ENCODE measurements at places on chromosomes 7 and 10.

- peak; percentile 89 for DNase-seq
Observed at GRCh38 chr7:137944168-137944567, 57.7 kb downstream of the CREB3L2 start.

GRCh38 chr10:60009710-60010383 is 103.5 kb upstream of the CCDC6 start:
- DNase-seq: no peak

DNA sequence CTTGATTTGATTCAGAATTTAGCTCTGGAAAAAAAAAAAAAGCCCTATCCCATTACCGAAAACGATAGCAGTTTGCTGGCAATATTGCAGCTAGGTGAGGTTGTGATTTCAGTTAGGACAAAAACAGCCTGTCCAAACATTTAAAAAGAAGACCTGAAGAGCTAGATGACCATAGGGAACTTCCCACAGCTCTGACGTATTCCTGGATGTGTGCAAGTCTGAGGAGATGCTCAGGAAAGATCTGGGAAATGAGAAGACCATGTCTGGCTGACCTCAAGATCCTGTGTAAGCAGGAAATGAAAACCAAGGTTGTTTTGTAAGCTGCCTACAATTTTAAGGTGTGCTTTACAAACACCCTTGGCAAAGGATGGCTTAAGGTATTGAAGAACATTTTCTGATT is 88.7 kb downstream of the RAMP3 start:
- DNase-seq: no peak

- DNase-seq: no peak
Observed at GRCh38 chr10:74738985-74739567, 87.3 kb upstream of the KAT6B start.

DNA sequence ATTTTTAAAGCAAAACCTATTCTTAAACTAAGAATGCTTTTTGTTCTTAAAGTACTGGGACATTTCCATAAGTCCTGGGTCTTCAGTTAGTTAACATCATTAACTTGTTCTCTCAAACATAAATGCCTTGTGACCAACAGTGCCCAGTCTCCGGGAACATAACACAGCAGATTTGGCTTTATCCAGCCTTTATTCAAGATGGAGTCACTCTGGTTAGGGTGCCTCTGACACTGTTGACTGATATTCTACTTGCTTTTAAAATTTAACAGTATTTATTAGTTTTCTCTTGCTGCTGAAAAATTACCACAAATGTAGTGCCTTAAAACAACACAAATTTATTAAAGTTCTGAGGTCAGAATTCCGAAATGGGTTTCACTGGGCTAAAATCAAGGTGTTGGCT is 44.1 kb downstream of the AVL9 start:
- no peak for DNase-seq

- DNase-seq: no peak
Observed at GRCh38 chr7:156049366-156049765, 237.1 kb upstream of the SHH start.

DNA sequence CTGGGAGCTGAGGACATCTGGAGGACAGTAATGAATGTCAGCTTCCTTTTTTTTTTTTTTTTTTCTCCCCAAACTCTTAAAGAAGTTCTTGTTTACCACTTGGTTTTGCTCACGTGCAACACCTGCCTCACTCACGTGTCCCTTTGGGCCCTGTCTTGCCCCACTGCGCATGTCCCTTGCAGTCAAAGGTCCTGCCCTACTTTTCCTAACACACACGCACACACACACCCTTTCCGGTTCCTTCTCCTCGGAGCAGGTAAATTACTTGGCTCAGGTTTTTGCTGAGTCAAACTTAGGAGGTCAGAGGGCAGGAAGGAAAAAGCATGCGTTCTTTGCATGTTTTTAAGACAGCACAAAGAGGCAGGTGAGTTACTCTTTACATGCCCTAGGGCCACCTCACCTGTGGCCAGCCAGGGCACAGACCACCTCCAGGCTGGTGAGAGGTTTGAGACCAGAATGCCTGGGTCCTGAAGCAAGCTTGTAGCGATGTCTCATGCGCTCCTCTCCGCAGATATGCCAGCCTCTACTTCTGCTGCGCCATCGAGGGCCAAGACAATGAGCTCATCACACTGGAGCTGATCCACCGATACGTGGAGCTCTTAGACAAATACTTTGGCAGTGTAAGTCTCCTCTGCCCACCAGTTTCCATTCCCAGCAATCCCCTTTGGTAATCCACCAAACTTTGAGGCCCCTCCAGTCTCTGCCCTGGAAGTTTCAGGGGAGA is 2.8 kb downstream of the AP1S1 start:
- DNase-seq: peak; percentile 91

- no peak for DNase-seq
Observed at GRCh38 chr10:128530946-128531345, 404.7 kb upstream of the MKI67 start.

GRCh38 chr7:90988516-90988915 is 275.7 kb upstream of the FZD1 start:
- DNase-seq: peak; percentile 8

- DNase-seq: no peak
Observed at GRCh38 chr10:71260622-71261325, 48.4 kb downstream of the UNC5B start.

DNA sequence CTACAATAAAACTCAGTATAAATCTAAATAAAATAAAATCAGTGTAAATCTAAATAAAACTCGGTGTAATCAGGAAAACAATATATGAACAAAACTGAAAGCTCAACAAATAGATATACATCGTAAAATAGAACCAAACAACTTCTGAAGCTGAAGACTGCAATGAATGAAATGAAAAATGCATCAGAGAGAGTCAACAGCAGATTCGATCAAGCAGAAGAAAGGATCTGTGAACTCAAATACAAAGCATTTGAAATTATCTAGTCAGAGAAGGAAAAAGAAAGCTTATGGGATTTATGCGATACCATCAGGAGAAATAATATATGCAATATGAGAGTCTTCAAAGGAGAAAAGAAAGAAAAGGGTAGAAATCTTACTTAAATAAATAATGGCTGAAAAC is 255.0 kb downstream of the BICC1 start:
- no peak for DNase-seq

DNA sequence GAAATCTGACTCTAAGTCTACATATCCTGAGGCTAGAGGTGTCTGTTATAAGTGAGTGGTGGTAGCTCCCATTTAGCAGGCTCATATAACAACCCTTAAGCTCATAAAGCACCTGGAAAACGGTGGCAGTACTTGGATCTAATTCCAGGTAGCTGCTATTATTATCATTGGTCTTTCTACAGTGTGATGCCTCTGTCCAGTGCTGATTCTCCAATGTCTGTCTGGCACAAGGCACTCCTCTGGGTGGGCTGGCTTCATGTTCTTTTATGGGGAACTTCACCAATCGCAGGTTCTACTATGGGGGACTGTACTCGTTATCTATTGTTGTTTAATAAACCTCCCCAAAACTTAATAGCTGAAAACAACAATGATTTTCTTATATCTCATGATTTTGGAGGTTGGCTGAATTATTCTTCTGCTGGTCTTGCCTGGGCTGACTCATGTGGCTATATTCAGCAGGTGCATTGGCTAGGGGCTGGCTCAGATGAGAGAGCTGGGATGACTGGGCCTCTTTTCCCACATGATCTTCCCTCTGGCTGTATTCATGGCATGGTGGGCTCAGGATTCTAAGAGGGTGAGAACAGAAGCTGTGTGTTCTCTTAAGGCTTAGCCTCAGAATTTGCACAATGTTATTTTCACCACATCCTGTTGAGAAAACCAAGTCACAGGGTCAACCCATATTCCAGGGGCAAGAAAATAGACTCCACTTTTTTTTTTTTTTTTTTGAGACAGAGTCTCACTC is 93.0 kb upstream of the PCGF5 start:
- DNase-seq: no peak

DNA sequence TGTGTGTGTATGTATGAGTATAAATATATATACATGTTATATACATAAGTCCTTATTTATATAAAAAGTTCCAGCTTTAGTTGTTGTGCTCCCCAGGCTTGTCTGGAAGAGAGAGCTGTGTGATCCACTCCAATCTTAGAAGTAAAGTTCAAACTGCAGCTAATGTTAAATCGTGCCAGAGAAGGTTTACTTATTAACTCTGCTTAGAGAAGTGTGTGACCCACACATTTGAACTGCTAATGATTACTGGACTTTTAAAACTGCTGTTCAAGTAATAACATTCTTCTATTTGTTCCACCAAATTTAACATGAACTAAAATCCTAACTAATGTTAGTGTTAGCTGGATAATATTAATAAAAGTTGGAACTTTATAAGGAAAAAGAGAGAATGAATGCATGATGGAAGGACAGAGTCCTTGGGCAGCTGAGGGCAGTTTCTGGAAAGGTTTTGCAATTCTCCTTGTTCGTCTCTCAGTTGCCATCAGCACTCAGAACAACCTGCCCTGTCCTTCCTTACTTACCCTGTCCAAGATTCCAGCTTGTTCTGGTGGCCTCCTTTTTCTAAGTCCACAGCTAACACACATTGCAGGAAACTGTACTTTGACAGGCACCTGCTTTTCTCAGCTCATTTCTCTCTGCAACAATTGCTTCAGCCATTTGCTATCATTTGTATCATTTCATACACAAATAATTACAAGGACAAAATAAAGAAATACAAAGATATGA is 162.6 kb downstream of the FAM107B start:
- DNase-seq: no peak

- DNase-seq: no peak
Observed at GRCh38 chr10:103316087-103316486, 34.9 kb downstream of the PCGF6 start.

DNA sequence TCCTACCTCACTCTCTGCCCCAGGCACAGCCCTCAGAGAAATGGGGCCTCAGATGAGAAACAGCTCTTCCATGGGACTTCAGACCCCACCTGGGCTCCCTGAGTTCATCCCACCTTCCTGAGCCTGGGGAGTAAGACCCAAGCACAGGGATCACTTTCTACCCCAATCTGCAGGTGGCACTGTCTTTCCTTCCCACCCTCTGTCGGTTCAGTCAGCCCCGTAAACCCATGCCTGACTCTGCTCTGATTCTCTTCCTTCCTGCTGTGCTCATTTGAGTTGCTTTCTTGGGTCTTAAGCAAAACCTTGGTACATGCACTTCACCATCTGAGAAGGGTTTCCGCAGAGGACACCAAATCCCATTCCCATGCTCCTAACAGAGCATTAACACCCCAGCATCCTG is 306.4 kb upstream of the CDC14C start:
- DNase-seq: no peak

DNA sequence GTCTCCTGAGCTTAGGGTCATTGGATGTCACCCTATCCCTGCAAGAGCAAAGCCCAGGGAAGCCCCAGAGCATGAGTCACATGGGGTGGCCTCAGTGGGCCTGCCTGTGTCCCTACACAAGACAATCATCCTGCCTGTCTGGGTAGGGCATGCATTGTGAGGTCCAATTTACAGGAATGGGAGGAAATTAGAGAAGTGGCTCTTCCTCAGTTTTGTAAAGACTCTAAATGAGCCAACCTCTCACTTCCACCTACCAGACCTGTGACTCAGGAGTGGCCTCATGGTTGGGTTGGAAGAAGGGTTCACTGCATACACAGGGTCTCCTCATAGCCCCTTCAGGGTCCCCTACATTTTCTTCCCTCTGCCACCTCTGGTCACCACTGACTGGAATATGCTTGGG is 43.6 kb upstream of the SMNDC1 start:
- DNase-seq: no peak

DNA sequence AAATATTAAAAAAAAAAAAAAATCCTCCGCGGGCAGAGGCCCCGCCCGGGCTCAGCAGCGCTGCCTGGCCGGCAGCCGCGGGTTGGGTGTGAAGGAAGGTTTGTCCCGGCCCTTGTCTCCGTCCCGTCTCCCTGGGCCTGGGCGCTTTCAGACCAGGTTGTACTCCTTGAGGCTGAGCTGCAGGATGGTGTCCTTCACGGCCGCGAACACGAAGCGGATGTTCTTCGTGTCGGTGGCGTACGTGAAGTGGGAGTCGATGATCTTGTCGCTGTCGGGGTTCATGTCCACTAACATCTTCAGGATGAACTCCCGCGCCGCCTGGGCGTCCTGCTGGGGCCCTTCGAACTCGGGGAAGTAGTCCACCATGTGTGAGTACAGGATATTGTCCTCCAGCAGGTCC is 123.7 kb upstream of the KCTD7 start:
- DNase-seq: no peak

DNA sequence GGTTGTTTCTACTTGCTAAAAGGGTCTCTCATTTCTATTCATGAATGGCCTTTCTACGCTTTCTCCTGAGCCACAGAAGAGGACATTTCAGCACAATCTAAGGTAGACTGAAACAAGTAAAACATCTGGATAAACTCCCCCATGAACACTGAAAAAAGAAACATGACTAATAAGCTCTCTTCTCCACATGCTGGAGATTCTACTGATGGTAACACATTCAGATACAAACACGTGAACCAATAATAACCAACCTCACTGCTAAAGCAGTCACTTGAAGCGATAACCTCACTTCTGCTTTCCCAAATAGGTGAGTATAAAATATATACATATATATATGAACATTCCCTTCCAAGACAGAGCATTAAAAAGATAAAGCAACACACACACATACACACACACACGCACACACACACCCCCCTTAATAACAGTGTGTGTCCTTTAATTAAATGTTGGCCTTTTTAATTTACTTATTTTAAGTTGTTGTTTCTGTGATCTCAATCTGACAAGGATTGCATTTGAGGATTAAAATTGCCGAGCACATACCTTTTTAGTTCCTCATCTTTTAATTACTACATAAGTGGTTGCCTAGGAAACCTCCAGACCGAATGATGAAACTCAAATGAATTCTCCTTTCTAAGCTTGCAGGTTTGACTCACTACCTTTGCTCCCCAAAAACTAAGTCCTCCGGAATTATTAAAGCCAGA is 292.4 kb upstream of the KLF14 start:
- no peak for DNase-seq

GRCh38 chr7:47432671-47433563 is 149.0 kb downstream of the TNS3 start:
- DNase-seq: no peak

GRCh38 chr10:130043491-130043890 is 67.1 kb downstream of the C10orf143 start:
- no peak for DNase-seq

DNA sequence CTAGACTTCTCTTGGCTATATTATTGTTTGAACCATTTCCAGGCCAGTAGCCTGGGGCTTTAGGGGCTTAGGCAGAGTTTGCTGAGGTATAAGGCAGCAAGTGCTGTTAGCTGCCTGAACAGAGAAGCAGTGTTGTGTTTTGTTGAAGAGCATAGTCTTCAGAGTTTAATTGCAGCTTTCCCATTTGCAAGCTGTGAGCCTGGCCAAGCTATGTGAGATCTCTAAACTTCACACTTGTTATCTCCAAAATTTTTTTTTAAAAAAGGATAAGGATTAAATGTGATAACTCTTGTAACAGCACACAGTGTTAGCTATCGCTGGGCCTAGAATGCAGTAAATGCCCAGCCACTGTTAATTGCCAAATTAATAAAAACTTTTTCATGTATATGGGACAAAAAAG is 782.4 kb downstream of the REEP3 start:
- DNase-seq: no peak

- no peak for DNase-seq
Observed at GRCh38 chr10:105063796-105064195, 422.7 kb downstream of the SORCS3 start.

DNA sequence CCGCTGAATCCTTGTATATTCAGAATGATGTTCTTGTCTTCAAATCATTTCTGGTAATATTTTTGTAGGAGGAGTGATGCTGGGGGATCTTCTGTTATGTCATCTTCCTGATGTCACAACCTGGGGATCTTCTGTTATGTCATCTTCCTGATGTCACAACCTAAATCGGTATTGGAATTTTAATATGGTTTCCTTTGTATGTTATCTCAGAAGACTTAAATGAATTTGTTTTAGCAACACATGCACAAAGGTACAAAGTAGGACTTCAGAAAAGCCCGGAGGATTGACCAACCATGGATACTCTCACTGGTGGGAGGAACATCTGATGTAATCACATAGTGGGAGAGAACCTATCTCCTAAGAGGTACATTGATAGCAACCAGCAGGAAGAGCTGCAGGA is 9.1 kb upstream of the AOAH start:
- DNase-seq: no peak

All from LNCaP clone FGC (cell line).